Activated effector memory CD4-positive, alpha-beta T cell treated with Interleukin-2 at 50 U/mL for 16 hours (primary cell): ENCODE measurements at places on chromosomes 5 and 9.

DNA sequence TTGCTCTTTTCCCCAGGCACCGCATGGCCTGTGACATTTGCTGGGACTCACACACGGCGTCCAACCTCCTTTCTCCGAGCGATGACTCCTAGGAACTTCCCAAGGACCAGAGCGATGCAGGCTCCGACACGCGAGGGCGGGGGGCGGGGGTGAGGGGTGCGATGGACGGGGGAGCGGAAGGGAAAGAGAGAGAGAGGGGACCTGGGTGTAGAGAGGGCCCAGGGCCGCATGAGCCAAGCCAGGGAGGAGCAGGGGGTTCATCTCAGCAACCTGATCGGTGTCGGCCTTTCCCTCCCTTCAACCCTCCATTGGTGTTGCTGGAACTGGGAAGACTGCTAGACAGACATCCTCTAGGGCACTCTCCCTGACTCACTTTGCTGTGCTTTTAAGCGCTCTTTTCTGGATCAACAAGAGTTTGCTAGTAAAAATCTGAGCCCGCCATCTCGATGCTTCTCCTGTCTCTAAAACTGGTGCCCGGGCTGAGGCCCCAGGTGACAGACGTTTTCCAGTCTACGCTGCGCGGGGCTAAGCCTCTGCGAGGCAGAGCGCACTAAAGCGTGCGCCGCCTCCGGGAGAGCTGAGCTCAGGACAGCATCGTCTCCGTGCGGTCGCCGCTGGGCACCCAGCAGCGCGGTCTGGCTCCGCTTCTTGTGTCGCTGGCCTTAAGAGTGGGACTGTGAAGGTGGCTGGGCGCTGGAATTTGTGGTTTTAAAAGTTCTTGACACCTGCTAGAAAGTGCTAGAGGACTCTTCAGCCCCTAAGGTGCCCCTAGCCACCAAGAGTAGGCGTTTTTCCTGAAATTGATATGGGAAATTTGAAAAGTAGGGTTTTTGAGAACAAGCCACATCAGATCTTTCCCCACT, 1.0 kb upstream of the TSLP start:
- DNase-seq = no peak

- no peak for DNase-seq
Measured at GRCh38 chr9:127053960-127054359, 68.5 kb downstream of the ANGPTL2 start.

DNA sequence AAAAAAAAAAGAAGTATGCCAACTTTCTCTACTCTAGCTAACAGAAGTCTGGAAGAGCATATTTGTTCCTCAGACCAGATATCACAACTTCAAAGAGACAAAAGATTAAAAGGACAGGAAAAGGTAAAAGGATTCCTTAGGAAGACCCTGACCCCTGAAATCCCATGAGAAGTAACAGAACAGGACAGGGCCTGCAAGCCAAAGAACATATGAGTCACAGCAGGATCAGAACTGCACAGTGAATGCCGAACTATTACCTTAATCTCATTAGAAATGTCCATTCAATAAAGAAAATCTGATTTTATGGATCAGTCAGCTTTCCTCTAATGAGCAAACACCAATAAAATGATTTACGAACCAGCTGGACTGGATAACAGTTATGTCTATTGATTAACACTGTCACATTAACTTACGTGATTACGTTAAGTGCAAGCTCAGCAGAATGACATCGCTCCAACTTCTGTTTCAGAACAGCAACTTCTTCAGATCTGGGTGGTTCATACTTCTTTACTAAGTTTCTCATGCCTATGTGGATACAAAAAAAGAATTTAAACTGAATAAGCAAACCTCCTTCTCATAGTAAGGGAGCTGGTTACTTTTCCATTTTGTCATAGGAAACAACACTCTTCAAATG, 13.6 kb downstream of the CCNH start:
- DNase-seq = no peak

GRCh38 chr9:106864373-106865143, 1.6 kb downstream of the ZNF462 start:
- DNase-seq = no peak
